ENCODE measurements at places on chromosomes 2 and 18.
A peak's percentile ranks its signal among the peaks of the same experiment; 100 is the strongest.

GRCh38 chr18:21672521-21673267 is 31.9 kb downstream of the ABHD3 start:
- DNase-seq: no peak

GRCh38 chr18:57587098-57587661 is 678 bp upstream of the FECH start:
- DNase-seq: no peak

DNA sequence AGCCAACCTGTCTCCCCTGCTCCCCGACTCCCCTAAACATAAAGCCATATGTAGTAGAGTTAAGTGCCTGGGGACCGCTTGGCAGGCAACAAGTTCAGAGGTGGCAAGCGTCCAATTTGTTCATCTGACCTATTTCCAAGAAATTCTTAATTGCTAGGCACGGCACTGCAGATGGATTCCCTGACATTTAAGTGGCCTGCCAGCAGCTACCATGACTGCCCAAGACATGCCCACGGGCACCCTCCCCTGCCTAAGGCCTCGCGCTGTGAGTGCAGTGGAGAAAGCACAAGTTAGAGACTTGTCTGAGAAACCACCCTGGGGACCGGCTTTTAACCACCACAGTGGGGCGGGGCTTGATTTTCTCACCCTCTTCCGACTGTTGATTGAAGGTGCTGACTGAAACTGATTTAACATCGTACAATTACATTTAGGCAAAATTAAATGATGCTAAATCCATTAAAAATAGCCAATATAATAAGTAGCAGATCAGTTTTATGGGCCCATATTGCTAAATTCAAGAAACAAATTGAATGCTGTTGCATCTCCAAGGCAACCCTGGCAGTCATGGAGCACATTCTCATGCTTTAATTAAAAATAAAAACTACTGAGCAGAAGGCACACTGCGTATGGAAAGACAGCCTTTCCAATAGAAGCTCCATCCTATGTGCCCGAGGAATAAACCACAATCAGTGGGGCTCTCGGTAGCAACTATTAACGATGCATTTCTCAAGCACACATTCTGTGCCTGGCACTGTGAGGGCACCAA is 163.6 kb upstream of the ACAA2 start:
- DNase-seq: no peak

- no peak for DNase-seq
These were observed 194.1 kb downstream of the CTIF start for GRCh38 chr18:48732767-48733424.

DNA sequence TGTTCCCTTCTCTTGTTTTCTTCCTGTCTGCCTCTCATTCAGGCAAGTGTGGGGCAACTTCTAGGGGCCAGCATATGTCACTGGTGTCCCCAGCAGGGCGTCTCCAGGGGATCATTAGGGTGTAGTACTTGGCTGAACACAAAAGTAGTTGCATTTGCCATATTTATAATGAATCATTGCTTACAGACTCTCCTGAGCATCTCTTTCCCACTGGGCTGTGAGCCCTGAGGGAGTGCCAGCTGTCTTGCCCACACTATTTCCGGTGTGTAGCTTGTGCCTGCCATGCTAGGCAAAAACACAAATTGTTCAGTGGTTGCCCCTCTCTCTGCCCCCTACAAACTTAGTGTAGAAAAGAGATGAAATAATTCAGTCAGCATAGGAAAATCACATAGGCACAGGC is 40.8 kb upstream of the SCLY start:
- DNase-seq: no peak

GRCh38 chr18:32441533-32441932 is 29.1 kb downstream of the GAREM1 start:
- no peak for DNase-seq

GRCh38 chr2:46315103-46315890 is 18.1 kb downstream of the EPAS1 start:
- no peak for DNase-seq

DNA sequence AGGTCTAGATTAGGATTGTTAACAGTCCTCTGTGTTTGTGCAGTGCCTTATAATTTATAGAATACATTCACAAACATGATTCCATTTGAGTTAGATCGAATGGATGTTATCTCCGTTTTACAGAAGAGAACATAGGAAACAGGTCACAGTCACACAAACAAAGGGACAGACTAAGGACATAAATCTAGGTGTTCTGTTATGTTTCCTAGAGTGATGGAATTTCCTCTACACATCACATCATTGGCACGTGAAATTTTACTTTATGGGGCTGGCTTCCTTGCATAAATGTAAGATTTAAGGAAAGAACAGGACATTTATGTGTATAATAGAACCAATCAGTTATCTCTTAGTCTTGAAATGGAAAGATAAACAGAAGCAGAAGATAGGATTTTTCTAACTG is 6.4 kb downstream of the TRIM54 start:
- DNase-seq: no peak

DNA sequence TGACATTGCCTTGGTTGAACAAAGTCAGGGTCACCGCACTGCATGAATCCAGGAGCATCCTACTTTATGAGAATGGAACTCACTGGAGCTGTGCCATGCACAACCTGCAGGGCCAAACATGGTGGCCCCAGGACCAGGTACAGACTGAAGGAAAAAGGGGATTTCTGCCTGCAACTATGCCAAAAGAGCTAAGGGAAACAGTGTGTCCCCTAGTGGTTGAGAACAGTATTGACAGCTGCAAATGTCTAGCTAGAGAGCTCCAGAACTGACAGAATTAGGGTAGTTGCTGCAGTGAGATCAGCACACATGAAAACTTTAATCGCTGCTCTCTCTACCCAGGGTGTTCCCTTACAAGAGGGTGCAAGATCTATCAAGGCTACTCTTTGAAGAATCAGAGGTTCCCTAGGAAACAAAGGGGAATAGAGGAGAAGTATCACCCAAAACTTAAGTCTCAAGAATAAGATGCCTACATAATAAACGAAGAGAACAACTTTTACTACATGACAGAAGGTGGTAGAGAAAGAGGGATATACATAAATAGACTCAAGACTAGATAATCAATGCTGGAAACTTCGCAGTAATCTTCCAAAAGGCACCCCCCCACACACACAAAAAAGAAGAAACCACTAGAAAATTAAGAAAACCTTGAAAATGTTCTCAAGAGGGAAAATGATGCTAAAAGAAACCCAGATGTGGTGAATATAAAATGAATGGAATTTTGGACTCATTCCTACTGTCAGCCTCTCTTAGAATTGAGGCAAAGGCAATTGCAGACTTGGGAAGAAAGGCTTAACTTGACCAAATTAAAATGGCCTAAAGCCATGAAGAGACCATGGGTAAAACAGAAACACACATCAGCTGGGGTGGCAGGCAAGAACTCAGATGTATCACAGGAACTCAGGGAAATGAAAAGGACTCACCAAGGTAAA is 43.6 kb upstream of the IHH start:
- DNase-seq: peak; percentile 41

DNA sequence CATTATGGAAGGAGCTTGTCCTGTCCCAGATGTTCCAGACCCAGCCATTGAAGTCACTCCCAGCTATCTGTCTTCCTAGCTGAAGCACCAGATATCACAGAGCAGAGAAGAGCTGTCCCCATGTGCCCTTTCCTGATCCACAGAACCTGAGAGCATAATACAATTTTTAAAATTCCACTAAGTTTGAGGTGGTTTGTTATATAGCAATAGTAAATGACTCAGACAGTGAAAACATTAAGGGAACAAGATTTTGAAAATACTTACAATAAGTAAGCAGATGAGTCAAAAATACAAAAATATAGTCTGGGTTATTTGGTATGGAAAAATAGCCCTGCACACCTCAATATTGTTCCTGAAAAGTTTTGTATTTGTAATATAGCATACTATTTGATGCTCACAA is 85.8 kb upstream of the GLS start:
- DNase-seq: no peak

- DNase-seq: peak; percentile 57
These were observed at the start of gene SH3BP4 for GRCh38 chr2:234951664-234952269. Gene SH3BP4 (plus strand): TSS chr2:234952017. CDS start chr2:235035003, 82,986 bp downstream.

DNA sequence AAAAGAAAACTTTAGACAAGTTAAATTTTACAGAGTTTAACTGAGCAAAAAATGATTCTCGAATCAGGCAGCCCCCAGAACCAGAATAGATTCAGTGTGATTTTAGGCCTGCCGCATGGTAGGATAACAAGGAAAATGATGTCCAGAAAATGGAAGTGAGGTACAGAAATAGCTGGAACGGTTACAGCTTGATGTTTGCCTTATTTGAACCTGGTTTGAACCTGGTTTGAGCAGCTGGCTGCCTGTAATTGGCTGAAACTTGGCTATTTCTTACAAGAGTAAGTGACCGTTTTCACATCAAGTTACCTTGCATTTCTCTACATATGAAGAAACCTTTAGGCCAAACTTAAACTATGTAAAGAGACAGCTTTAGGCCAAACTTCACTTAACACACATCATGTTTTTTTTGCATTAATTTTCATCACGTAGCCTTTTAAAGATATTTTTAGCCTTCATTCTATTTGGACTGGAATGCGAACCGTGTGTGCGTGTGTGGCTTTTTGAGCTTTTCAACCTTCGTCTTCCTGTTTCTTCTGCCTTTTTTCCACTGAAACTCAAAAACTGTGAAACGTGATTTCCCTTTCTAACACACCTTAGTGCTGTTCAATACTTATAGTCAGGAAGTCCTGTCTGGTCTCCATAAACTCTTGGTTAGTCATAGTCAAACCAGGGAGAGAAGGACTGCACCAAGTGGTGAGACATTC is 4.5 kb upstream of the POLE4 start:
- no peak for DNase-seq

DNA sequence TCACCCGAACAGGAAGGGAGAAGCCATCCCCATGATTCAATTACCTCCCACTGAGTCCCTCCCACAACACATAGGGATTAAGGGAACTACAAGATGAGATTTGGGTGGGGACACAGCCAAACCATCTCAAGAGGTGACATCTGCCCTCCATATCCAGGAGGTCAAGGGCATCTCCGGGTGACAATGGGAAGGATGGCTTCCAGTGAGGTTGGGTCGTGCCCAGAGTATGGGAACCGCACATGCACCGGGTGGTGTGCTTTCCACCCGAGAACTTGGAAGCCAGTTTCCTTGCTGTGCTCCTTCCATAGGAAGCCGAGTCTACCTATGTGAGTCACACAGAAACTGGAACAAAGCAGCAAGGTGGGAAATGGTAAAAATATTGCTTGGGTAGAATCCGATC is 216.9 kb upstream of the SALL3 start:
- no peak for DNase-seq

DNA sequence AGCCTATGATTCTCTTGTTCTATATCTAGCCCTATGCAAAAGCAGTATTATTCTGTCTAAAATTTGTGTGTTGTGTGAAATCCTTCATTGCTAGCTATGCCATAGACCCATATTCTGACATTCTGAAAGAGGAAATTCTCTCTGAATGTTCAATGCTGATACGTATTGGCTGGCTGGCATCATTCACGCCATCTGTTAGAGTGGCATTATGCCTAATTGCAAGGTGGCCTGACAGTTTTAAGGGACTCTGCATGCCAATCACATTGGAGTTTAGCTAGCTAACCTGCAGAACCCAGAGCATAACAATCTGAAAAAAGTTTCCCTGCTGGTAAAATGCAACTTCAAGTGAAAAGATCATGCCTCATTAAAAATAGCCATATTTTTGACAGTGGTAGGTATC is 316.0 kb downstream of the SOX11 start:
- DNase-seq: no peak

GRCh38 chr2:208279236-208279635 is 13.2 kb downstream of the PIKFYVE start:
- no peak for DNase-seq

DNA sequence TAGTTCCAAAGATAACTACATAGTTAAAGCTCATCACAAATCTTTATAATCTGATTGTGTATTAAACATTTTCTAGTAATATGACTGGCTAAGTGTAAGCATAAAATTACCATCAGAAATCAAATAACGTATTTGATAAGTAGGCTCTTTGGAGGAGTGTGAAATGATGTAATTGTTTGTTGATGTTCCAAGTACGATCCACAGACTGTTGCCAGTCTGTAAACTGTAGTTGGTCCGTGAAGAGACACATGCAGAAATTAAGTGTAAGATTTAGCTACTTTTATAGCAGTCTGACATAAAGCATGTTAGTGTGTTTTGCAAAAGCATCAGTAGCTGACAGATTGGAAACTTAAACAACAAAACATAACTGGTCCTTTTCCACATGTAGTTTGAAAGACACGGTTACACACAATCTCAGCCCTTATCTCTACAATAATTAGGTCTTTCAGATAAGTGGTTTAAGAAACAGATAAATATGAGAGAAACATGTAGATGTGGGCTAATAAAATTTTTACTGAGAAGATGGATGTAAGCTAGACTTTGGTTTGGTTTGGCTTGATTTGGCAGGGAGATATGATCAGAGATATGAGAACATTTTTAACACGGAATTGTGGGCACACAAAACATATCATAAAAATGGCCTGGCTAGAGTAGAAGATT is 115.0 kb upstream of the EPB41L5 start:
- no peak for DNase-seq

- DNase-seq: no peak
These were observed 243.6 kb downstream of the HDAC4 start for GRCh38 chr2:239157269-239157668.

- no peak for DNase-seq
These were observed 36.5 kb downstream of the HADHB start for GRCh38 chr2:26281226-26281625.

DNA sequence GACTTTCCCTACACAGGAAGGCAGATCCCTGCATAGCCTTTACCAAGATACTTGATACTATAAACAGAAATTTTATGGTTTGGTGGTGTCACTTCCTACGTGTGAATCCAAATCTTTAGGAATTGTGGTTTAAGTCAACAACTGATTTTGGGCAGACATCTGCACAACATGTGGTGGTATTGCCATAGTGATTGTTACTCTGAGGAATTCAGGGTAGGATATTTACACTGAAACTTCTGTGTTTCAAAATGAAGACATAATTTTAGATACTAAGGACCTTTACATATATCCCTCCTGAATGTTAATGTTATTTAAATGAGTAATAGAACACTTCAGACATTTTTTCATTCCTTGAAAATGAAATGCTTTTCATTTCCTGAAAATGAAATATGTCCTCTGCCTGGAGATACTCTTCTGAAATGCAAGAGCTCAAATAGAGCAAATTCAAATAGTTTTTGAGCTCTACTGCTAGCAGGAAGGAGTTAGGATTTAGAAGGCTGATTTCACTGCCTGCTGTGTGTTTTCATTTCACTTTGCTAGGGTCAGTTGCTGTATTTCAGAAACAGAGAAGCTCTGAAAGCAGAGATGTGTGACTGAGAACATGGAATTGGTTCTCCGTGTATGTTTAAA is 77.2 kb downstream of the MDH1 start:
- no peak for DNase-seq

DNA sequence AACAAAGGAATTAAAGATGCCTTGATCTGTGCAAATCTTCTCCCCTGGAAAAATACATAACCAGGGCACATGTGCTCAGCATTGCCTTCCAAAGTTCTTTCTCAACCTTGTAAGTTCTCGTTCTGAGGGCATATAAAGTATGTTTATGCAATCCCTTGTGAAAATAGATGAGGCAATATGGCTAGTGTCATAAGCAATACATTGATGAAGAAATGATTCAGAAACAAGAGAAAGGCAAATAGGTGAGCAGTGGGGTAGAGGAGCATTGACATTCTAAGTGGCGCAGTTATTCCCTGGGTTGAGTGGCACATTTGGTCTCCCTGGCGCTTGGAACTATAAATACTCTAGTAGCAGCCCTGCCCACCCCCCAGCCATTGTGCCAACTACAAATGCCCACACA is 57.4 kb upstream of the PGAP1 start:
- no peak for DNase-seq

- no peak for DNase-seq
These were observed 36.2 kb upstream of the ACAA2 start for GRCh38 chr18:49849331-49850217.
